ENCODE measurements at places on chromosomes 3 and 15. TPM values are rescaled to one million over a fixed set of nuclear protein-coding genes. Genes with fewer than 3 reads are reported as not detected.

The RAB43 gene
- polyA plus RNA-seq, result 27.5 TPM

The GABRB3 gene
- not detected for polyA plus RNA-seq

The IP6K2 gene
- polyA plus RNA-seq, result 51.4 TPM

The TRANK1 gene
- 17.9 TPM for polyA plus RNA-seq

The IMPG2 gene
- not detected for polyA plus RNA-seq

DNA sequence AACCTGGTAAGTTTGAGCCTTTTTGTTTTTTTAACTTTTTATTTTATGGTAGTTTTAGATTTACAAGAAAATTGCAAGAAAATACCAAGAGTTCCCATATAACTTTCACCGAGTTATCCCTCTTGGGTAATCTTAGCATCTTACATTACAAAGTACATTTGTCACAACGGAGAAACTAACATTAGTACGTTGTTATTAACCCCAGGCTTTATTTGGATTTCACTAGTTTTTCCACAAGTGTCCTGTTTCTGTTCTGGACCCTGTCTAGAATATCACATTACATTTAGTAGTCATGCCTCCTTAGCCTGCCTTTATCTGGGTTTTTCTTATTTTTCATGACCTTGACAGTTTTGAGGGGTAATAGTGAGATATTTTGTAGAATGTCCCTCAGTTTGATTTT is 53.5 kb upstream of the KPNA4 start:
- DNase-seq, result no peak

GRCh38 chr3:81581966-81582599 is 179.4 kb downstream of the GBE1 start:
- no peak for DNase-seq

- no peak for DNase-seq
Measured at GRCh38 chr3:89440386-89440785, 333.0 kb downstream of the EPHA3 start.

- DNase-seq, result no peak
Measured at GRCh38 chr3:73094129-73094528, 32.7 kb downstream of the EBLN2 start.

- DNase-seq, result no peak
Measured at GRCh38 chr3:189455009-189455408, 176.2 kb upstream of the TP63 start.

GRCh38 chr3:57815036-57815435 is 58.9 kb downstream of the SLMAP start:
- peak; percentile 18 for DNase-seq

- no peak for DNase-seq
Measured at GRCh38 chr15:55741833-55742497, 987 bp downstream of the PRTG start.

DNA sequence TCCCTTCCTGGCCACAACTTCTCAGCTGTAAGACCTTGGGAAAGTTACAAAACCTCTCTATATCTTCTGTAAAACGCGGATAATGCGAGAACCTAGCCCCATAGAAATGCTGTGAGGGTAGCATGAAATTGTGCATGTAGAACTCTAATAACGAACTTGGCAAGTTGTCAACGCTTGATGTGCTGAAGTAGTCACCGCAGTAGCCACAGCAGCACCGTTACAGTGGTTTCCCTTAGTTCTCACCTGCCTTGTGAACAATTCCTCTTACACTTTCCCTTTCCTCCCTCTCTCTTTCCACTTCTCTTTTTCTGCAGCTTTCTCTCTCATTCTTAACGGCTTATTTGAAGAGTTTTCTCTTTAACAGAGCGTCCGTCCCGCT is 447 bp upstream of the SHQ1 start:
- DNase-seq, result peak; percentile 35

GRCh38 chr3:49534581-49535441 is 19.5 kb upstream of the BSN start:
- no peak for DNase-seq

- no peak for DNase-seq
Measured at GRCh38 chr3:172606021-172606420, 82.8 kb upstream of the TNFSF10 start.

DNA sequence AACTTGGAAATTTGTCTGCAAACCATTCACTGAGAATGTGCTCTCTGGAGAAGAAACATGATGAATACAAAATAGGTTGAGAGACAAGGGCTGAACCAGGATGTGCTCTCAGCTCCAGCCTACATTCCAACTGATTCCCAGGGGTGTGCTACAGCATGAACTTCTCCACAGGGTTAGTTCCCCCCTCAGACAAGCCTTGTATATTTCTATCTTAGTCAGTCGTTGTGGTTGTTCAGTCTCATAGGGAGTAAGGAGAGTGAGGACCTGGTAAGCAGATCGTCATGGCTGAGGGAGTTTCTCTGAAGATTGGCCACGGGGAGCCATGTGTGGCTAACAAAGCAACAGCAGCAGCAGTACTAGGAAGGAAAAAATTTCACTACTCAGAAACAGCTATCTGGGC is 919.7 kb upstream of the CADM2 start:
- DNase-seq, result no peak

DNA sequence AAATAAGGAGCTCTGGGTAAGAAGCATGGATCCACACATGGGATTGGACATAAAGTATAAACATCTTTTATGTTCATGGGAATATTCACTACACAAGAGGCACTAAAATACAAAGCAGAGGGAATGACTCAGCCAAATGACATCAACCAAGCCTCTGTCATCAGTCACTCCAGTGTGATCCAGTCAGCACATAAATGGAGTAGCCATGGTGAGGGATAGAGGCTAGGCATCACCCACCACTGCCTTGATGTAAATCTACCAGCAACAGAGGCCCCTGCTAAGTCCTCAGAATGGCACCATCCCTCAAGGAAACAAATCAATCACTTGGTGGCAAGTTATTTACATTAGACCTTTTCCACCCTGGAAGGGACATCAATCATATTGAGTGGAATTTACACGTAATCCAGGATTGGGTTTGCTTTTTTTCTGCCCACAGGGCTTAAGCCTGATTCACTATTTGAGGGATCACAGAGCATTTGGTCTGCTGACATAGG is 27.2 kb downstream of the VEPH1 start:
- DNase-seq, result no peak

DNA sequence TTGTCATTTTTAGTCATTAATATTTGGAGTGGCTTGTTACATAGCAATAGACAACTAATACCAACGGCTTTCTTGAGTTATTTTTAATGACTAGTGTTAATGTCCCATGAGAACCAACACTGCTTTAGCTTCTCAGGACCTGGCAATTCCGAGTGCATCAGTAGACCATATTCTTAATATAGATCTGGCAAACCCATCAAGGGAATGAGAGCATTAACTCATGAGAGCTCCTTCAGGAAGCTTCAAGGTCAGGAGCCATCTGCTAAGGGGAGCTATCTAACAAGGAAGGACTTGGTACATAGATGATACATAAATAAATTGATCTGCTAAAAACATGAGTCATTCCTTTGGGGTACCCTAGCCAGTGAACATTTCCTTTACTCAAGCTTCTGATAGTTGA is 122.6 kb upstream of the EPHA3 start:
- DNase-seq, result no peak

Data from naive thymus-derived CD8-positive, alpha-beta T cell (primary cell).